Cerebellar cortex (tissue), 1 donor: ENCODE measurements at places on chromosomes 2 and 18.
A peak's percentile ranks its signal among the peaks of the same experiment; 100 is the strongest.

- no peak for DNase-seq
Observed at GRCh38 chr2:101762451-101763171, 65.1 kb downstream of the MAP4K4 start.

- DNase-seq = no peak
Observed at GRCh38 chr2:144239726-144240125, 280.2 kb downstream of the ZEB2 start.

DNA sequence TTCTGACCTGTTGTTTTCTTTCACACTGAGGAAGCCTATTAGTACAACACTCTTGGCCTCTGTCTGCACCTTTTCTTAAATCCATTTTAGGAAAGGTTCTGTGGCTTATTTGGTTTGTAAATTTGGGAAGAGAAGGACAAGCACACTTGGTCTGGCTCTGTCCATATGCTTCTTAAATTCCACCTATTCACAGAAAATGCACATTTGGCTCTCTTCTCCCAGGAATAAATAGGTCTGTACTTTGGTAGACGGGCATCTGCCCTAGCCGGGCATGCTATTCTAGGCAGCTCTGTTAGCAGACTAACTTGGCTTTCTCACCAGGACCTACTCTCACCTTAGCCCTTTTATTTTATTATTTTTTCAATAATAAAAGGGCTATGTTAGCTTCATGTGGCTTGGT, 1211.8 kb upstream of the SLC39A10 start:
- DNase-seq = peak; percentile 96

- no peak for DNase-seq
Observed at GRCh38 chr2:217325251-217325650, 465.4 kb upstream of the TNP1 start.

DNA sequence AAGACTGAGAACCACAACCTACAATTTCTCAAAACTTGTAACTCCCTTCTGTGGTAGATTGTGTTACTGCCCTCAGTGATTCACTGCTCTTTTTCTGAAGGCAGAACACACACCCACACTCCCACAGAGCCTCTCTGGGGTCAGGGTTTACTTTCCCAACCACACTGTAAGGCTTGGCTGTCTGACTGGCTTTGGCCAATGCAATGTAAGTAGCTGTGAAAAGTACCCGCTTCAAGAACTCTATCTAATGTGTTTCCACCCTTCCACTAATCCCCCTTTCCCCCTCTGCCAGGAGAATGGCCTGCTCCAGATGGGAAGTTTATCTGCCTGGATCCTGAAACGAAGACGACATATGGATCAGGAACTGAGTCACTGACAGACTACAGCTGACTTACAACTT, 222.7 kb downstream of the CDH2 start:
- DNase-seq = no peak

DNA sequence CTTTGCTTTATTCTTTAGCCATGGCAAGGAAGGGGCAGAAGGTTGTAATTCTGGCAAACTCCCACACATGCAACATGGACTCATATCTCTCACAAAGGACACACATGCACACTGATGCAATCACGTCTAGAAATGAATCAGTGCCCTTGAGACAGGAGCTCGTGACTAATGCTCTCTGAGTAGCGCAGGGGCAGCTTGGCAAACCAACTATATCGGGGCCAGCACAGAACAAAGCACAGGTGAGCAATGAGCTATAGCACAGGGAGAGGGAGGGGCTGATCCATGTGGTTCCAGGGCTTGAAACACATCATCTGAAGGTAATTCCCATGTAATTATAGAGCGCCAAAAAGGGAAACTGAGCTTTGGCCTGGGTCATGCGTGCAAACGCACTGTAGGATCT, 165.2 kb upstream of the KLF7 start:
- no peak for DNase-seq

DNA sequence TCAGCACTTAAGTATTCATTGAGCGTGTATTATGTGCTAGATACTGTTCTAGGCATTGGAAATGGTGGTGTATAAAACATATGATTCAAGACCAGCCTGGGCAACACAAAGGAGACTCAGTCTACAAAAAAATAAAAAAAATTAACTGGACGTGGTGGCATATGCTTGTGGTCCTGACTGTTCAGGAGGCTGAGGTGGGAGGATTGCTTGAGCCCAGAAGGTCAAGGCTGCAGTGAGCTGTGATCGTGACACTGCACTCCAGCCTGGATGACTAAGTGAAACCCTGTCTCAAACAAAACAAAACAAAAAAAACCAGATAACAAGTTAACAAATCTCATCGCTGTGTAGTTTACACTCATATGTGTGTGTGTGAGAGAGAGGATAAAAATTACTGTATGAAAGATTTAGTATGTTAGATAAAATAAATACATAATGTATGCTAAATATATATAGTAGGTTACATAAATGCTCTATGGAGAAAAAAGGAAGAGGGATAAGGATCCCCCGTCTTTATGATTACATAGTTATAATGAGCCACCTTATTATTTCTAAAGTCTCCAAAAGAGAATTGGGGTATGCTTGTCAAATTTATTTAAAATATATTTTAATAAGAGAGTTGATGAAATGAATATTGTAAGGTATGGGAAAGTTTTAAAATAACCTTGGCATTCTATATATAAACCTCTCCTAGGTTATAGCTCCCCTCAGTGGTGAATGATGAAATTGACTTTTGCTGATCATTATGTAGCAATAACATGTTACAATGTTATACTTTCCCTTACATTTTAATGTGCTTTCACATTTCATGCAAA, 69.2 kb downstream of the EHBP1 start:
- DNase-seq = peak; percentile 70

DNA sequence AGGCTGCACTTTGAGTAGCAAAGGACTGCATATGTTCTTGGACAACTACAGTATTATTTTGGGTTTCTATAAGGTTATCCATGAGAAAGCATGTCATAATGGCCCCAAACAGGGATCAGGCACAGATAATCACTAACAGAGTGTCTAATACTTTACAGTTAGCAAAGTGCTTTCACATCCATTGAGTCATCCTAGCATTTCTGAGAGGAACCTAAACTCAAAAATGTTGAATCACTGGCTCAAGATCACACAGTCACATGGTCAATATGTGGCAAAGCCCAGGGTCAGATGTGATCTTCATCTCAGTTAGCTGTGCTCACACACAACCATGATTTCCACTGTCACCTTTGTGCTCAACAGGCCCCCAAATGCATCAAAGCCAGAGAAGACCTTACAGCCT, 156.1 kb upstream of the VRK2 start:
- no peak for DNase-seq

- DNase-seq = no peak
Observed at GRCh38 chr2:68226794-68227193, 25.5 kb downstream of the PPP3R1 start.

GRCh38 chr2:50952596-50952995, 79.3 kb downstream of the NRXN1 start:
- no peak for DNase-seq

DNA sequence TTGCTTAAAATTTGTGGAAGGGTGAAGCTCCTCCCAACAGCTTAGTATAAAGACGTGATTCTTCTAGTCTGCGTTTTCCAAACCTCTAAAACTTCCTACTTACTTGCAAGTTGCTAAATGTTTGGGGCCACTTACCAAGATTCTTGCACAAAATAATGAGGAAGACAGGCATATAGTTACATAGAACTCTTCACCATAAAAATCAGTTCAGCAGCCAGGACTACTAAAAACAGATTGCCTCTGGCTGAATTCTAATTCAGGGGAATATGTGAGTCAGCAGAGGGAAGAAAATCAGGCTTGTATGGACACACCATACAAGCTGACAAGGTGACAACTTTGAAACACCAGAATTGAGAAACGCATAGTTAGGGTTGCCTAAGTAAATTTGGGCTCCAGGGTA, 2.8 kb upstream of the PEX13 start:
- DNase-seq = no peak

DNA sequence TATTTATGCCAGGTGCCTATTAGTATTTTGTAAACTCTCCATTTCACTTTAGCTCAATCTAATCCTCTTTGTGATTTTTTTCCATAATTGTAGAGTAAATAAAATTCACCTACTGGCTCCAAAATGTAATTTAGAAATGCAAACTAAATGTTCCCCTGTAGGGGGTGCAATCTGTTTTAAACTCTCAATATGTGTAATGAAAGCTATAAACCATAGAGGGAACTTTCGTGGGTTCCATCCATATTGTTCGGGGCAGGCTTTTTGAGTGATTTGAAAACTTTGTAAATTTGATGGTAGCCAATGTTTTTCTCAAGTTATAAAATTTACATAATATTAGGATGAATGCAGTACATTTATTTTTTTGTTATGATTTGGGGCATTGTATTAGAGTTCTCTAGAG, 49.4 kb downstream of the TSPYL6 start:
- DNase-seq = peak; percentile 22

GRCh38 chr2:55175254-55176093, 56.6 kb downstream of the CLHC1 start:
- DNase-seq = peak; percentile 71

DNA sequence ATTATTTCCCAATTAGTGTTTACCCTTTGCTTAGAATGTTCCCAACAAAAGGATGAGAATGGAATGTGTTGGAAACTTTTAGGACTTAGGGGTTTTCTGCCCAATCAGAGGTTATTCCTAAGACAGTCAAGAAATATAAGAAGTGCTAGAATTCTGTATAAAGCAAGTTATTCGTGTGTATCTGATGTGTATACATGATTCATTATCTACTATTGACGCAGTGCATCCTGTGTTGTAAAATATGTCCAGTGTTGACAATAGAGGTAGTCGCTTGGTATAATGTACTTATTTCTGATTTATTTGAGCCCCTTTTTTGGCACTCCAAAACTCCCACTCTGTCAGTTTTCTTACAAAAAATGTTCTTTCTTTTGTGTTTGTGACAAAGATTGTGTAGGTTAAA, 881 bp downstream of the PIKFYVE start:
- DNase-seq = no peak

GRCh38 chr2:202908186-202908585, 3.3 kb downstream of the WDR12 start:
- DNase-seq = no peak

- no peak for DNase-seq
Observed at GRCh38 chr2:241507430-241508239, 749 bp downstream of the STK25 start.

DNA sequence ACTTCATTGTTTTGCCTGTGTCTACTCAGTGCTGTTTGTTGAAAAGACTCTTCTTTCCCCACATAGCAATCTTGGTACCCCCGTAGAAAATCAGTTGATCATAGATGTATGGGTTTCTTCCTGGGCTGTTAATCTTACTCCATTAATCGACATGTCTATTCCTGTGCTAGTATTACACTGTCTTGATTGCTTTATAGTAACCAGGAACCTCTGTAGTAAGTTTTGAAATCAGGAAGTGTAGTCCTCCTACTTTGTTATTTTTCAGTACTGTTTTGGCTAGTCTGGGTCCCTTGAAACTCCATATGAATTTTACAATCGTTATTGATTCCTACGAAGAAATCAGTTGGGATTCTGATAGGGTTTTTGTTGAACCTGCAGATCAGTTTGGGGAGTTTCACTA, 78.8 kb upstream of the FAM136A start:
- no peak for DNase-seq

DNA sequence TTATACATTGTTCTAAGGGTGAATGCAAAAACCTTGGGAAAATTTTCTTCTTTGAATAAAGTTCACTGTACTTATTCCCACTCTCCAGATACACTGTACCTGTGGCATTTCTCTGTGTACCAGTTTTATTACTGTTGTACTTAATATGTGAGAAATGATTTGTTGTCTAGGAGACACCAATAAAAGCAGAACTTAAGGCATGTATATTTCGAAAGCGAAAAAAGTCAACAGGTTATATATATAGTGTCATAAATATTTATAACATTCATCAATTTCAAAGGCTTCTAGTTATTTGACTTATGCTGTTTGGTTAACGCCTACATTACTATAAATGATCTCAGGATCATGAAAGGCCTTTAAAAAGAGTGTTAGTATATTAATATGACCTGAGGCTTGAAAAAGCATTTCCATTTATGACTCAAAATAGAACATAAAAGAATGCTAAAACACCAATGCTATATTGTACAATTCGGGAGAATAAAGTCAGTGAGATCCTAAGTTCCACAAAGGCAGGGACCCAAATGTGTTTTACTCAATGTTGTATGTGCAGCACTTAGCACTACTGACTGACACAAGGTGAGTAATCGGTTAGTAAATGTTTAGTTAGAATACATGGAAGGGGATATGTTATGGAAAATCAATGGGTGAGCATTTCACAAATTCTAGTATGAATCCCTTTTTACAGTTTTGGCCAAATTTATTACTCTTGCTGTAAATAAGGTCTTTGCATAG, 32.2 kb upstream of the HNRNPA3 start:
- DNase-seq = no peak

- DNase-seq = no peak
Observed at GRCh38 chr2:231472816-231473215, 8.5 kb upstream of the NCL start.

DNA sequence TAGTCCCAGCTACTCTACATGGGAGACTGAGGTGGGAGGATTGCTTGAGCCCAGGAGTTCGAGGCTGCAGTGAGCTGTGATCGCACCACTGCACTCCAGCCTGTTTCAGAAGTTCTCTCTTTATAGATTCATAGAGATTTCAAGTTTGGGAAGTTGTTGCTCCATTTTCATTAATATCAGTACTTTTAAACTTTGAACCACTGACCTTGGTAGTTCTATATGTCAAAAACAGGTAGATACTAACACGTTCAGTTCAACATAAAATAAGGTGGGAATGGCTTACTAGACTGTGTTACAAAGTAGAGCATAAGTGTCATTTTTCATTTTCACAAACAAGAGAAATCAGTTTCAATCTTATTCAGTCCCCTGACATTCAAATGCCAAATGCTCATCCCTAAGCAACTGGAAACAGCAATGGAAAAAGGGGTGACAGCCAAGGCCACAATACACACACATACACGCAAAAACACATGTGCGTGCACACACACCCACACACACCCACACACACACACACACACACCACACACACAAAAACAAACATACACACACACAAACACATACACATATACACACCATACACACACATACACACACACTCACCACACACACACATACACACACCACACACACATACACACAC, 71.7 kb downstream of the PIEZO2 start:
- DNase-seq = no peak
